Right lung (tissue), 10 donors: ENCODE measurements at places on chromosomes 3 and 15. TPM values are rescaled to one million over a fixed set of nuclear protein-coding genes. Genes with fewer than 3 reads are reported as not detected.
A peak's percentile ranks its signal among the peaks of the same experiment; 100 is the strongest.

DNA sequence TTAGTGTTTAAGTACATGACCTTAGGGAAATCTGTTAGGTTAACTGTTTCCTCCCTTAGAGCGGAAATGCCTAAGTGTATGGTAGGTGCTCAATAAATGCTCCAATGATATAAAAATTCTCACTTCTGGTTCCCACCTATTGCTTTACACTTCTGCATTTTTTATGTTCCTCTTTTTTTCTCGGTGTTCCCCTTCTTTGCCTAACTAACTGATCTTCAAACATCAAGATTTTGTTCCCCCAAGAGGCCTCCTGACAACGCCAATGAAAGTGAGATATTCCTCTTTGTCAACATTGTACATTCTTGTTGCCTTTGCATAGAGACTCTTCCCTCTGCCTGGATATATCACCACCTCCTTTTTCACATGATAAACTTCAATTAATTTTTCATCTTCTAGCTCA lies 17.4 kb downstream of the SLC35A5 start:
- no peak for DNase-seq

Gene LDHAL6B
- polyA plus RNA-seq: 0.13 TPM

- no peak for DNase-seq
These were observed 539.0 kb downstream of the FGF12 start for GRCh38 chr3:192188218-192188835.

Gene BUB1B
- 38.9 TPM for polyA plus RNA-seq

DNA sequence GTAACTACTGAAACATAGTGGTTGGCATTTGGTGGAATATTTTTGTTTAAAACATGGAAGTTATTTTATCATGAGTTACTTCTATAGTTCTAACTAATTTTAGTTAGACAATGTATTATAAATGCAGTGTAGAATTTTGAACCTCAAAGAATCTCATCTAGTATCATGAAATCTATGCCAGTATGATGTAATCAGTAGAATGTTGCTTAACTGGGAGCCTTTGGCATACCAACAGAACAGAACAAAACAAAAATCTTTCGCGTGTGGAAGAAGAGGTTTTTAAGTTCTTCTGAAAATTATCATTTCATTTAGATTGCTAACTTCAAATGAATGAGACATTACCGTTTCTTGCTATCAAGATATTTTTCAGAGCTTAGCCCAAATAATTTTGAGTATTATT lies 98.4 kb upstream of the LRRFIP2 start:
- no peak for DNase-seq

Gene KLHL40
- 6.6 TPM for polyA plus RNA-seq

GRCh38 chr3:121243208-121243607 lies 302.6 kb downstream of the POLQ start:
- DNase-seq: no peak

Gene TTLL13
- 0.13 TPM for polyA plus RNA-seq

DNA sequence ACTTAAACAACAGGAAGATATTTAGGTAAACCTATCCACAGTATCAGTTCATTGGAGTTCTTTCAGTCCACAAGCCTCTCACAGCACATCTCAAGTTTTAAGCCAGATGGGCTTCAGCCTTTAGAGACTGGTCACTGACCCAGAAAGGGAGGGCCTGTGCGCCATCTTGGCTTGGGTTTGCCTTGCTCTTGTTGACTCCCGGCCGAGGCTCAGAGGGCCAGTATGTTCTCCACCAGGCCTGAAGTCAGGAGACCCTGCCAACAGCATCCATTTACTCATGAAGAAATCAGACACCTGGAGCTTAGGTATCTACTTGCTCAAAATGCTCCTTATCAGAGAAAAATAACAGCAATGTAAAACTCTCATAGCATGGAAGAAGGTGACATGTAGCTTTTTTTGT lies 6.2 kb downstream of the RGMA start:
- no peak for DNase-seq

DNA sequence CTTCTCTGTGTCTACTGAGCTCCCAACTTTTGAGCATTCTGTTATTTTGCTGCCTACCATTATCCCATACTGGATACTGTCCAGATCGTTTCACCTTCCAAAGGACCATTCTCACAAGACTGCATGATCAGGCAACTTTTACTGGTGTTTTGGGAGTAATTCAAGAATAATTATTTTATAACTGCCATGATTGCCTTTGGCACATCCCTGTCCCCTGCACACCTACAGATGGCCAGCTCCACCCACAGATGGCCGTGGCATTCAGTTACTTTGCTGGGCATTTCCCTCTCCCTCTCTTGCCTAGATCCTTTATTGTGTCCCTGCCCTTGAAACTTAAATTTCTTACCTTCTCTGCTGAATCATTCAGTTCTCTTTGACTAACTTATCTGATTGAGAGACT lies 263.9 kb downstream of the DIPK2A start:
- no peak for DNase-seq

DNA sequence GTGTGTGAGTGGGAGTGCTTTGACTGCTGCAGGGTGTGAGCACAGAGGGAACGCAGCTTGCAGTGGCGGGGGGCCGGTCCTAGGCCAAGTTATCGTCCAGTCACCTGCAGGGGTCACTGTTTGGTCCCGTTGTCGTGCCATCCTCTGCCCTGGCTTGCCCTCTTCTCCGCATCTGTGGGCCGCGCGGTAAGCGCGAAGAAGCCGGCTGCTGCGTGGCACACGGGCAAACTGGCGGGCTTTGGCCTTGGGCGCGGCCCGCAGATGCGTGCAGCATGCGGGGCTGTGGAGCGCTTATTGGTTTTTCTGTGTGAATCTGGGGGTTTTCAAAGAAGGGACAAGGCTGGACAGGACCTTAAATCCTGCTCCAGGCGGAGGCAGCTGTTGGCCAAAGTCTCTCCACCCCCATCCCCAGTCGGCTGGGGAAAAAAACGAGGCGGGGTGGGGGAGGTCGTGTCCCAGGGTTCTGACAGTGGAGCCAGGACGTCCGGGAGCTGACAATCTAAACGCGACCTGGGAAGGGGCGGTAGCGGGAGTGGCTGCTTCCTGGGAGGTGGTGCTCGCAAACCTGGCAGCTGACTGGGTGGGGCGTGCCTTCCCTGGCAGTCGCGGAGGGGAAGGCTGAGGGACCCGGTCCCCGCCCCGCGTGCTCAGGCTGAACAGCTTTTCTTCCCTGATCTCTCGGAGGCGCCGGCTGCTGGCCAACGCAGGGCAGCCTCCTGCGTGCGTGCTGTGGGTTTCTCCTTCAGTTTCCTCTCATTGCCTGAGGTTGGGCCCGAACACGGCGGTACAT lies 39.7 kb upstream of the VEPH1 start:
- peak; percentile 70 for DNase-seq

DNA sequence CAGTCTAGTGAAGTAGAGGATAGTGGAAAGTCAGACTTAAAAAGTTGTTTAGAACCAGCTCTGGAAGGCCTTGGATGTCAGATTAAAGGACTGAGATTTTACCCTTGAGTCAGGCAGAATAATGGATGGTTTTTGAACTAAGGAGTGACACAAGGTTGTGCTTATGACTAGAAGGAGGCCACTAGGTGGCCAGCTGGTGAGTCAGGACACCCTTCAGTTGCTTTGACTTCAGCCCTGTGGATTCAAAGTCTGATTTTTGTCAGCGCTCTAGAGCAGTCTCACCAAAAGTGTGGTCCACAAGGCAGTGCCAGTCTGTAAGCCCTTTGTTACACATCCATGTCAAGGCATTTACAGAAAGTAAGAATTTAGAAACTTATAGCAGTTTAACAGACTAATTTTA lies 3.8 kb upstream of the GABPB1 start:
- no peak for DNase-seq
